ENCODE measurements at places on chromosomes 1 and 21.

GRCh38 chr1:229238674-229239415 is 32.1 kb upstream of the RAB4A start:
- peak; percentile 60 for DNase-seq

DNA sequence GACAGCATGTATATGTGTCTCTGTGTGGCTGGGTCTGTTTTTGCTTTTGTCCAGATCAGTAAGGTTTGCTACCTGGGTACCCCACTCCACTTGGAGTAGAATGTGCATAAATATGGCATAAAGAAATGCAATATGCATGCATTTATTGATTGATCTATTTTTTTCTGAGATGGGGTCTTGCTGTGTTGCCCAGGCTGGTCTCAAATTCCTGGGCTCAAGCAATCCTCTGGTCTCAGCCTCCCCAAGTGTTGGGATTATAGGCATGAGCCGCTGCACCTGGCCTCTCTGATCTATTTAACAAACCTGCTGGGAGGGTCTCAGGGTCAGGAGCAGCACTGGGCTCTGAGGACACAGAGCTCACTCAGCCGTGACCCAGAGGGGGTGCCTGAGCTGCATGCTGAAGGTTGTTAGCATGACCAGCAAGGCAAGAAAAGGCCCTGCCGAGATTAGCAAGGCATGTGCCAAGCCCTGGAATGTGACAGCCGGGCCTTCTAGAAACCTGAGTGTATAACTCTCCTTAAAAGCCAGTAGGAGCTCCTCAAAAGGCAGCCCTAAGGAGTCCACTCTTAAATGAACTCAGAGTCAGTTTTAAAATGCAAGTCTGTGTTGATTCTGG is 22.5 kb downstream of the PCSK9 start:
- no peak for DNase-seq

DNA sequence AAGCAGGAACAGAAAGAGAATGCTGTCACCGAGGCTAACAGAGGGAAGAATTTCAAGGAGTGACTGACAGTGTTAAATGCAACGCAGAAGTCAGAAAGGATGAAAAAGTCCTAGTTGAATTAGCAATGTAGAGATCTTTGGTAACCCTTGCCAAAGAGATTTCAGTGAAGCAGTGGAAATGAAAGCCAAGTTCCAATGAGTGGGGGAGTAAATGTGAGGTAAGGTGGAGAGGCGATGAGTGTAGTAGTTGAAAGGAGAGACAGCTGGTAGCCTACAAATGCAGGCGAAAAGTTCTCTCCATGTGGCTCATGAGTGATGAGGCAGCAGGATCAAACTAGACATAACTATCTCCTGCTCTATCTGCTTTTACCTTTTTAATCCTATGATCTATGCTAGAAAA is 74.6 kb upstream of the IPO9 start:
- no peak for DNase-seq

DNA sequence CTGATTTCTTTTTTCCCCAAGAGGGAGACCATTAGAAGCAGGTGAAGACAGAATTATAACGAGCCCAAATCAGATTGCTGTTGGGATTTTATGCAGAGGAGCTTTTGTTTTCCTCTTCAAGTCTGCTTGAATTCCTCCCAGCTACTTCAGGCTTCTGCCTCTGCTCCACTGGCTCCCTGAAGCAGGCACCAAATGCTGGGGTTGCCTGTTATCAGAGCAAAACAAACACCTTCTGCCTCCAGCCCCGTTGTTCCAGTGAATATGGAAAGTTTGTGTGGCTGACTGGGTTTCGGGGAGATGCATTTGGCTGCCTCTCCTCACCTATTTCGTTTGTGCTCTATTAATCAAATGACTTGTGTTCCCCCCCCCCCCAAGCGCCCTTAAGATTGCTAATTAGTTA is 209.2 kb downstream of the URB2 start:
- DNase-seq, result no peak

DNA sequence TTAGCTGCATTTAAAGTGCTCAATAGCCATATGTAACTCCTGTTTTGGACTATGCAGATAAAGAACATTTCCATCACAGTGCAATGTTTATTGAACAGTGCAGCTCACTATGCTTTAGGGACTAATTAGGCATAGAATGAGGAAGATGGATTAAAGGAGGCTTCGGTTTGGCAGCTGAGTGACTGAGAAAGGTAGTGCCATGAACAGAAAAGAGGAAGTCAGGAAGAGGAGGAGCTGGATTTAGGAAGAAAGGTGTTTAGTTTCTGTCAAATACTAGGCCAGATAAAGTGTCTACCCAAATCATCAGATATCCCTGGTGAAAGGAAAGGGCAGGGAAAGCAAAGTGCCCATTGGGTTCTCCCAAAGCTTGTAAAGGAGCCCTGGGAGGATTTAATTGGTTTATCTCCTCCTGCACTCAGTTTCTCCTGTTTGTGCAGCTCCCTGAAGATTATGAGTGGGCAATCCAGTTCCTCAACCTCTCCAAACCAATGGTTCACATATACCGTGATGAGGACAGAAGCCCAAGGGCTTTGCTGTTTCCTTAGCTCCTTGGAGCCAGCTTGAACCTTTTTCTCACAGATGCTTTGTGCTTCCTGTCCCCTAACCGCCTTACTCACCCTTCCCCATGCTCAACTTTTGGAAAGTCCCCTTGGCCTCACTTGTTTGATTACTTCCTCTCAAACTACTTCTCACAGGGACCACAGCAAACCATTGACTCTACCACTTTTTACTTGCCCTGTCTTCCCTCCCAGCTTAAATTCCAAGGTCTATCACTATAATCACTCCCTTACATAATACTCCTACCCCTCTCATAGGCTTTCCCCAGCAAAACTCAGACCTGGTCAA is 3.5 kb upstream of the RAP1A start:
- no peak for DNase-seq

GRCh38 chr1:66617362-66618184 is 83.6 kb downstream of the SGIP1 start:
- no peak for DNase-seq

- no peak for DNase-seq
Observed at GRCh38 chr1:46440478-46440877, 46.4 kb downstream of the FAAH start.

DNA sequence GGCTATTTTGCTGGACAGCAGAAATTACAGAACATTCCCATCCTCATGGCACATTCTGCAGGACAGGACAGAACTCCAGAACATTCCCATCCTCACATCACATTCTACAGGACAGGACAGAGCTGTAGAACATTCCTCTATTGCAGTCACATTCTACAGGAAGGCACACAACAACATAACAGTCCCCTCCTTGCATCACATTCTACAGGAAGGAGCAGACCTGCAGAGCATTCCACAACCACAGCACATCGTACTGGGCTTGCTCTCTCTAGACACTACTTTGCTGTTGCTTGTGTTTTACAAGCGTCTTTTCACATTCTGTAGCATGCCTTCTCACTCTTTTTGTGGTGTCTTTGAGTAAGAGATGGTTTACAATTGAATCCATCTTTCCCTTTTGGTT is 26.8 kb upstream of the ABCB10 start:
- no peak for DNase-seq

GRCh38 chr1:167671727-167672511 is 41.9 kb downstream of the RCSD1 start:
- no peak for DNase-seq

DNA sequence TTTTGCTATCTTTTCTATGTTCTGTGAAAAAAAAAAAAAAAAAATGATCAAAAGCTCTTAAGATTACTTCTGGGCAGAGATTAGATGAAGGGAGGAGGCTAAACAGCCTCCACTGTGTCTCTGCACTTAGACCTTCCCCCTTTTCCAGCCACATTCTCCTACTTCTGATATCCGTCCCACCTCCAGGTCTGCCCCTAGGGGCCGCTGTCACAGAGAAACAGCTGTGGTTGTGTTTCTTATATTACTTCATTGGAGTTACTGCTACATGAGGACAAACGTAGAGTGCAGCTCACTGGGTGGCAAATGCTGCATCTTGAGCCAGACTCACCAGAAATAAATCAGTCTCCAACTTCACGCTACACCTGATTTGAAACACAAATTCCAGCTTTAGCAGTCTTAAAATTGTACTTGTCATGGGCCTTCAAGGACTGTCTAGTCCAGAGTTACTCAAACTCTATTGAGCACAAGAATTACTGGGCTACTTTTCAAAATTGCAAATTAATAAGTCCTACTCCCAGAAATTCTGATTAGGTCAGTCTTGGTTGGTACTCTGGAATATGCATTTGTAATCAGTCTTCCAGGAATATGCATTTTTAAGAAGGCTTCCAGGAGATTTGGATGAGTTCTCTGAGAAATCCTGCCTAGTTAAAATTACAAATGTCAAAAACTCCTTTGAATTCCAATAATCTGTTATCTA is 125.2 kb upstream of the PTBP2 start:
- DNase-seq, result no peak

DNA sequence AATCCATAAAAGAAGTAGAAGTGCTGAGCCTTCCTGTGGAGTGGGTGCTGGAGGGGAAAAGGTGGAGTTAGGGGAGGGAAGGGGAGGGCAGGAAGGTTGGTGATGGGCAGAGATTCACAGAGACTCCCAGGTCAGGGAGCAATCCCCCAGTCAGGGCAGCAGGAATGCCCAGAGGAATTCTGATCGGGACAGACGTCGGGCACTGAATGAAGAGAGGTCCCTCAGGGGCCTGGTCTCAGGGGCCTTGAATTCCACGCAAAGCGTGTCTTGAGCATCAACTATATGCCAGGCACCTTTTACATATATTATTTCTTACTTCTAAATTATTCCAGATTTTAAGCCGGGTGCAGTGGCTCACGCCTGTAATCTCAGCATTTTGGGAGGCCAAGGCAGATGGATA is 7.2 kb upstream of the PADI1 start:
- DNase-seq, result no peak

Measured in Right ventricle myocardium superior (tissue), 1 donor.